Frontal cortex (tissue), 4 donors: ENCODE measurements at places on chromosomes 4 and X. TPM values are rescaled to one million over a fixed set of nuclear protein-coding genes. Genes with fewer than 3 reads are reported as not detected.

DNA sequence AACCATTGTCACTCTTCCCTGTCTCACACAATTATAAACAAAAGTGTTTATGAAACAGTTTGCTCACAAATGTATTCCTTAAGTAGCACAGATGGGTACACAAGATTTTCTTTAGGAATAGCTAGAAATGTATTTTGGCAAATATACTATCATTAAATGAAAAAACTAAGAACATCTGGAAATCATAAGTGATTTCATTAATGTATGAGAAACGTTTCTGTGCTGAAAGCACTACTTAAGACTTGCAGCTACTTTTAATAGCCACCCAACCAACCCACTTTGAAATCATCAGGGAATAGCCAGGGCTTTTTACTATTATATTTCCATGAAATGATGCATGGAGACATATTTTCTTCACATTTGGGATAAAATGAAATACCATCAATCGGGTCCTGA is 62.3 kb upstream of the NAP1L5 start:
- DNase-seq: no peak

- DNase-seq: no peak
Measured at GRCh38 chrX:12304261-12304660, 166.0 kb downstream of the FRMPD4 start.

DNA sequence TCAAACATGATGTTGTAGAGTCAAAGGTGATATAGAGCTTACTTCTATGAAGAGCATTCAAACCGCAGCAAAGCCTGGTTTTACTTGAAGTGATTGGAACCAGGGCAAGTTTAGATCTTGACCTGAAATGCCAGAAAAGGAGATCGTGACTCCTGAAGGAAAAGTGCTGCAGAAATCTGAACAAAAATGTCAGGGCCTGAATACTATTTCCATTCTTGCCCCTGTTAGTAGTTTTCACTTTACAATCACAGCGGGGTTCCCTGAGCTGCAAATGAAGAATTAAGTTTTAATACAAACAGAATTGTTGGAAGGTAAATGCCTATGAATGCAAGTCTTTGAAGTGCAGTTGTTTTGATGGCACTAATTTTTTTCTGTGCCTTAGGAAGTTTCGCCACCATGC is 4.1 kb downstream of the SLIT2 start:
- DNase-seq: no peak

GRCh38 chr4:2604614-2605013 is 68.2 kb downstream of the FAM193A start:
- DNase-seq: no peak

GRCh38 chrX:80316526-80316925 is 103.7 kb upstream of the TENT5D start:
- no peak for DNase-seq

The USP17L5 gene
- total RNA-seq: not detected

The RNF150 gene
- 28.5 TPM for total RNA-seq
